Heart right ventricle (tissue), 16 donors: ENCODE measurements at places on chromosomes 6 and 20.

- DNase-seq, result peak; percentile 36
These were observed 26.8 kb upstream of the CLIC5 start for GRCh38 chr6:46042355-46042999.

DNA sequence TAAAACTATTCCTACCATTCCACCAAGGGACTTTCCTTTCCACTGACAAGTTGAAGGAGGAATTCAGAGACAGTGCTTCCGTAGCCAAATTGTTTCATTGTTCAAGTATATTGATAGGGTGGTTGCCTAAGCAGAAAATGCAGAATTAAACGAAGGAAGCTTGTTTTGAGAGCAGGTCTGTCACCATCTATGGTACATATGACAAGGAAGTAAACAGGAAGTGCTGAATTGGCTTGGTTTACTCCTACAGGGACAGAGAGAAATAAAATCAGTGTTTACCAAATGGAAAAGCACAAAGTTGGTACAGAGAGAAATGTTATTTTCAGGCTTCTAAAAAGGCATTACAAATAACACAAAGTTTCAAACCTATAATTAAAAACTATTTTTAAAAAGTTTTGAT is 421.8 kb downstream of the CDC5L start:
- DNase-seq, result no peak

GRCh38 chr6:162481938-162482337 is 245.6 kb downstream of the PRKN start:
- no peak for DNase-seq

- DNase-seq, result no peak
These were observed 183.1 kb downstream of the GMPR start for GRCh38 chr6:16421462-16421960.

GRCh38 chr6:161374971-161375873 is 101.4 kb upstream of the AGPAT4 start:
- peak; percentile 36 for DNase-seq
